OCI-M1 (cell line): ENCODE measurements at places on chromosomes 3 and 15.

- DNase-seq, result no peak
Measured at GRCh38 chr3:67215690-67216089, 217.6 kb downstream of the KBTBD8 start.

DNA sequence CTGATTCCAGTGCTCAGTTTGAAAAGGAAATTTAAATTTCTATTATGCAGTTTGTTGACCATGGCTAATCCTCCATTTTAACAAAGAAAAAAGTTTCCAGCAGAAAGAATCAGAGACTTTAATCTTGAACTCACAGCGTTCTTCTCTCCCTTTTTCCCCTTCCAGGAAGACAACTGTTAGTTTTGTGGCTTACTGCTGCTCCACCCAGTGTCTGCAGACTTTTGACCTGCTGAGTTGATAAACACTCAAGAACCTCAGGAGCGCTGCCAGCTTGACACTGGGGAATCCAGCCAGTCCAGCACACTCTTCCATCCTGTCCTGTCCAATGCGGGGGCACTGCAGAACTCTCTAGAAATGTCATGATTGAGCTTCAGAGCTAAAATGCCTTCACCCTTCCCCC lies 134.6 kb downstream of the LRRC28 start:
- peak; percentile 84 for DNase-seq

DNA sequence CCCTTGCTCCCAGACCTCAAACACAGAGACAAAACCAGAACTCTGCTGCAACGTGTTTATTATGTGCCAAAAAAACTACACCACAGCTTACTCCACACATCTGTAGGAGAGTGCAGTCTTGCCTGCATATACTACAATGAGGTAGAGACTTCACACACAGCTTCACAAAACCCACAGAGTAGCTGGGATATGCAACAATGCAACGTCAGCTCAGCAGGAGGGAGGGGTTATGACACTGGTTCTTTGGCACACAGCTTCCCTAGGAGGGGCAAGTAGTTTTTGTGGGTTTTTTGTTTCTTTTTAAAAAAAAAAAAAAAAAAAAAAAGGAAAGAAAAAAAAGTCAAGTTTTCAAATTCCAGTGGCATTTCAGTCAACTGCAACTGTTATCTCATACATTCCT lies 2.9 kb upstream of the RPS17 start:
- peak; percentile 50 for DNase-seq

DNA sequence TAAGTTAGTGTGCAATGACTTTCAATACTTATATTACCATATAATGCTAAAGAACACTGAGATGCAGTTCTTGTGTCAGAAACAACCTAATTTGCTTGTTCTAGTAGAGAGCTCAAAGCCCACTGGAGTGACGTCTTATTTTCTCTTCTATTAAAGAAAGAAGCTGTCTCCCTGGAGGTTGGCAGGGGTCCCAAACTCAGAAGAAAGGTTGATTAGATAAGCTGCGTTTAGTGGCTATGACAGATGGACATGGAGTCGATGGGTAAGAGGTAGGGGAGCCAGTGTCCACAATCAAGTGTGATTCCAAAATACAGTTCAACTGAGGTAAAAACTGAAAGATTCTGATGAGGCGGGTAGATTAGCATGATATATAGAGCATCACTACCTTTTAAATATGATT lies 363.6 kb downstream of the NLGN1 start:
- no peak for DNase-seq

- no peak for DNase-seq
Measured at GRCh38 chr3:30082652-30083051, 523.7 kb upstream of the TGFBR2 start.

DNA sequence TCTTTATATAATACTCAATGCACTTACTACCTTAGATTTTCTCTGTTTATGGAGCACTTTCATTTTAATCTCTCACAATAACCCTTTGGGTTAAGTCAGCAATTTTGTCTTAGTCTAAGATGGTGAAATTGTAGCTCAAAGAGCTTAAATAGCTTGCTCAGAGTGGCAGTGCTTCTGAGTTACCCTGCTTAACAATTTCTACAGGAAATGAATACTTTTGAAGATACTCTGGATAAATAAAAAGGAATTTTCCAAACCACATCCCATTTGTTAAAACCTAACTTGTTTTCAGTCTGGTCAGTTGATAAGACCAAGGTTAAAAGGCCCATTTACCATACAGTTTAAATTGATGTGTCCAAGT lies 37.2 kb downstream of the HMG20A start:
- DNase-seq, result no peak

- DNase-seq, result no peak
Measured at GRCh38 chr3:59406943-59407342, 357.1 kb upstream of the CFAP20DC start.

DNA sequence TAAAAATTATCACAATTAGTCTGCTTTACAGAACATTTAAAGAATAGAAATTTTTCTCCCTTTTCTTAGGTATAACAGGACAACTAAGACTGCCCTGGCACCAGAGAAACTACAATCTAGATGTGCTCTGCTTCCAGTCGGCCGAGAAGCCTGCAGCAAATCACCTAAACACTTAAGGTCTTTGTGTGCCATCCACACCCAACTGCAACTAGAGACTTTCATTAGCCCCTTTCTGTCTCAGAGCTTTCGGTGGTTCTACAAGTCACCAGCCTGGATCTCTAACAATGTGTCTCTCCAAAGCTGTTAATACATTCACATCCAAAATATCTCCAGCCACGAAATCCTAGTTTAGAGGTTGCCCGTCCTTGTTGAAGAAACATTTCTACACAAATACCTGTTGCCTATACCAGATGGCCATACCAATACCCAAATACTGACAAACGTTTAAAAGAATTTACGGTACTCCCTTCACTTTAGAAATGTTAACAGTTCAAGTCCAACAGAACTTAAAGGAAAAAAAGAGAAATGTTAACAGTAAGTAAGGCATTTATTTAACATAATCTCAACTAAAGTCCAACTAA lies 6.7 kb downstream of the PRC1 start:
- no peak for DNase-seq

DNA sequence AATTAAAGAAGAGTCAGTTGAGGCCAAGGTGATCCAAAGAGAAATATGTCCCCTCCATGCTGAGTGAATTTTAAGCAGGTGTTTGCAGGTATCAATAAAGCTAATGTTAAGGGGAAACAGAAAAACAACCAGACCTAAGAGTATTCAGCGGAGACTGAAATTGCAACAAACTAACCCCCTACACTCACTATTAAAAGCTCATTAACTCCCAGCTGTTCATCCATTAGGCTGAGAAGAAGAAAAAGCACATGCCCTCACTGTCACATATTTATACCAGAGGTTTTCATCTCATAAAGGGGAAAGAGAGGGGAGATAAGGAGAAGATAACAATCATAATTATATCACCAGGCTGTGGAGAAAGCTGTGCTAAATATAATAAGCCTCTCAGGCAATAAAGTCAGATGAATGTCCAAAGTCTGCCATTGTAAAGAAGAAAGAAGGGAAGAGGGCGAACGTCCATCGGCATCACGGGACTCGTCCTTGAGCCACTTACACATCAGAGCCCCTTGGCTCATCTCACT lies 145.2 kb downstream of the TAFA4 start:
- DNase-seq, result no peak

DNA sequence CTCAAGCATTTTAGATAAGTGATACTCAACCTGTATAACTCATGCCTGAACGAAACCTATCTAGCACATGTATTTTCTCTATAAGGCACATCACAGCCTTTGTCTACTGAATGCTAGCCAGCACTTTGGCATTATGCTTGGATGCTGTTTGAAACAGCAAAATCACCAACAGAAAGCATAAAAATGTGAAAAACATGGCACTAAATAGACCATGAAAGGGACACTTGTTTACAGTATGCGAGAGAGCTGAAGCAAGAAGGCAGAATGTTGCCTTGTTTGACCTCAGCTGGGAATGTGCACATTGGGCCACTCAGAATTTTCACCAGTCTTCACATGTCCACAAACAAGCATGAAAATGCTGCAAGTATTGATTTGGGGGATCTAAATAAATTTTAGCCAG lies 59.5 kb downstream of the MINDY2 start:
- DNase-seq, result no peak

DNA sequence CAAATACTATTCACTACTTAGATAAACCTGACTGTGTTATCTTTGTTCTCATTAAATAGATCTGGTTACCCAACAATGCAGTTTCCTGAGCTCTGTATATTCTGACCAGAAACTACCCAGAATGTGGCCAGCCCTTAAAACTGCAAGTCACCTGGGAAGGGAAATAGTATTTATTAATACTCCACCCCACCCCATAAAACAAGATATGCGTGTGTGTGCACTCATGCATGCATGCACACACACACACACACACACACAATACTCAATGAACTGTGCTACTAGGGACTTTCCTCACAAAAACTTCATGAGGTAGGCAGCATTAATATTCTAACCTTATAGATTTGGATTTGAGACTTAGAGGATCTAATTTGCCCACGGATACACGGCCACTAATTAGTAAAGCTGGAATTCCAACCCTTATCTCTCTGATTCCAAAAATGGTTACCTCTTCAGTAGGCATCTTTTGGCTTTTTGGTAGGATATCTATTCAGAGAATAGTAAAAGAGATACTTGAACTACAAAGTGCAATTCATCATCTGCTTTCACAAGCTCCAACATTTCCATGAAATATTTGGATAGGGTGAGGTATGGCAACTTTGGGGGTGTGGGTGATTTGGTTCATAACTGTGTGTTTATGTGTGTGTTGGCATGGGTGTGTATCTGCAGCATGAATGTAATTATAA lies 197.0 kb upstream of the CFAP20DC start:
- DNase-seq, result no peak

GRCh38 chr15:43006991-43007390 lies 86.4 kb upstream of the TTBK2 start:
- no peak for DNase-seq

GRCh38 chr3:194328053-194328657 lies 23.0 kb downstream of the CPN2 start:
- no peak for DNase-seq

DNA sequence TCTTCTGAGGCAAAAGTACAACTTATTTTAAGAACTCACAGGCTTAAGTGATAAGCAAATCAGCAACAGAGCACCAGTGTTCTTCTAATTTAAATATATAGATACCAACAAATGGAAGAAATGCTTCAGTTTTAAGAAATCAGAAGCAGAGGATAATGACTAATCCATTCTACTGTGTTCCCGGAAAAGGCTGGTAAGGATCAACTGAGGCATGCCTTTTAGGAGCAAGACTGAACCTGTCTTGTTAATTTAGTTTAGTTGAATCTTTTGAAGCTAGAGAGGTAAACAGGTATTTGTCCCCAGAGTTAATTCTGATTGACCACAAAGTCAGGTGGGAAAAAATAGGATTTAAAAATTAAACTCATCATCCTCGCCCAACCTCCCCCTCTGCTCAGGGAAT lies 51.8 kb downstream of the TAMM41 start:
- DNase-seq, result no peak

DNA sequence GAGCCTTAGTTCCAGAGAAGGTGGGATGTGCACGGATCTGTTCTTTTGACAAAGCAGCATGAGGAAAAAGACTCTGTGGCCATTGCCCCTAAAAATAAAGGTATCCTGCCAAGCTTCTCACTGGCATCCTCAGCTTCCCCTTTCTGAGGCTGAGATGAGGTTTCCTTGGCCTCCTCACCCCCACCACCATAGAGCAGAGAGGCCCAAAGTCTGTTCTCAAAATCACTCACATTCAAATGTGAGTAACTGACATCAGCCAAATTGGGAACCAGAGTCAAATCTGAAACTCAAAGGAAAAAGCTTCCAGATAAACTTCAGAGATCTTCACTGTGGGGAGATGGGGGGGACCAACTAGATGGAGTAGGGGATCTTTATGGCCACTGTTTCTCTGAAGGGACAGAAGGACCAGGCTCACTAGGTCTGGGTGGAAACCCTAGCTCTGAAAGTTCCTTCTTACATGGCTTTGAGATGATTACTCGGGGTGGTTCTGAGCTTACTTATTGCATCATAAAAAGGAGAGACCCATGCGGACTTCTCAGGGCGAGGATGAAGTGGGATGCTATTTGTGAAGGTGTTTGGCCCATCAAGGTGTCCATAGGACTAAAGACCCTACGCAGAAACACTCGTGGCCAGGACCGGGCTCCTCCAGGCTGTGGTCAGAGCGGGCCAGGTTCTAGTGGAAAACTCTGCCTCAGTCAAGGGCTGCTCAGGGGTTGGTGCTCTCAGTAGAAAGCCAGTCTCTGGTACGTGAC lies 61.5 kb upstream of the MEF2A start:
- DNase-seq, result no peak

DNA sequence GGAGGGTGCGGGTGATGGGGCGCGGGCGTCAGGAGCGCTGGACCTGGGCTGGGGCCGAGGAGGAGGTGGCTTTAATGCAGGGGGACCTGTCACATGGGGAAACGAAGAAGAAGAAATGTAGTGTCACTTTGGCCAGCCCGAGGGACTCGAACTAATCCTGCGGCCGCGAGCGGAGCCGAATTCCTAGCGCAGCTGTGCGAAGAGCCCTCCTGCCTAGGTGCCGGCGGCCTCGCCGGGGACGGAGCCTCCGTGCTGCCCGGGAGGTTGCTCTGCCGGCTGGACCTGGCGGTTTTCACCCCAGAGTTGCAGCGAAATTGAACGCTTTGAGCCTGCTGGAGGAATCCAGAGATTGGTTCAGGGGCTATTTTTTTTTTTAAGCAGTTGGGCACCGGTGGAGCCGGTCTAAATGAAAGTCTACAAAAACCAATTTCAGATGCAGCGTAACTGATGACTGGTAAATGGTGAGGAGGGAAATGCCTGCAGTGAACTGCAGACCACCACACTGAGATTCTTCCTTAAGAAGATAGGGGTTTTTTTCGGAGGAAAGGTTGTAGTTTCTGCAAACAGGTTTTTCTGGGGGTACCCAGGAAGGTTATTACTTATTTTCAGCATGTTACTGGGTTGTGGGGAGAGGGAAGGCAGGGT lies 662 bp downstream of the TMEM108 start:
- DNase-seq, result peak; percentile 48

DNA sequence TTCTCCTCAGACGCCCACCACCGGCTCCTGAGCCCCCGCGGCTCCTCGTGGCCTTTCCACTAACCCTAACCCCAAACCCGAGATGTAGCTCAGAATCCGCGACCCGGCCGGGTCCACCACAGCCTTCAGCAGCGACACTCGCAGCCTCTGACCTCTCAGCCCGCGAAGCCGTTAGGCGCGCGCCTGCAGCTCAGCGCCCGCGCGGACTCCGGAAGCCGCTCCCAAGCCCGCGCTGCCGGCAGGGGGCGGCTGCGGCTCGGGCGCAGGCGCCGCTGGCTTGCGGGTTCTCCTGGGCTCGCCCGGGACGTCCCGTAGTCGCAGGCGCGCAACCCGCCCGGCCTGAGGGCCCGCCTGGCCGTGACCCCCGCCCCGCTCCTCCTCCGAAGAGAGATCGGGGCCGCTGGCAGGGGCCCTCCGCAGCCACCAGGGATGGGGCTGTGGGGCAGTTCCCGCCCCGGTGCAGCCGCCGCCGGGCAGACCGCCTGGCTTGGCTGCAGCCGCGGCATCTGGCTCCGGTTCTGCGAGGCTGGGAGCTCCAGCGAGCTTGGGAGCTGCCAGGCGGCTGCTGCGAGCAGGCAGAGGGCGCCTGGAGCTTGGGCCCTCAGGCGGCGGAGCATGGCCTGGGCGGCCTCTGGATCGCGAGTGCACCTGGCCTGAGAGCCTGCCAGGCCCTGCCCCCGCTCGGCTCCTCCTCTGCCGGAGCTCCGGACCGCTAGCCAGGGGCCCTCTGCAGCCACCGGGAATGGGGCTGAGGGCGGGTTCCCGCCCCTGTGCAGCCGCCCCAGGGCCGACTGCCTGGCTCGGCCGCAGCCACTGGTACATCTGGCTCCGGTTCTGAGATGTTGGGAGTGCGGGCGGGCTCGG lies 120.7 kb downstream of the LMLN start:
- peak; percentile 87 for DNase-seq

- no peak for DNase-seq
Measured at GRCh38 chr3:134722969-134723368, 72.1 kb upstream of the EPHB1 start.
